Mesothelial cell of epicardium (in vitro differentiated cells): ENCODE measurements at places on chromosomes 3 and 15. TPM values are rescaled to one million over a fixed set of nuclear protein-coding genes. Genes with fewer than 3 reads are reported as not detected.

The SAMMSON gene
- total RNA-seq: not detected in 3 replicates

The CSPG5 gene
- 0.84 to 1.1 TPM (median 1.1 TPM) in 3 replicates for total RNA-seq

- H3K36me3 ChIP-seq: no peaks in the 10 kb centered on the region
- H3K4me3 ChIP-seq: no peak overlapping the region
- no peak for DNase-seq
- peaks cover 13% of the 10 kb centered on the region for H3K4me1 ChIP-seq
- H3K27me3 ChIP-seq: peaks cover 6% of the 10 kb centered on the region
- no peak overlapping the region for H3K27ac ChIP-seq
These were observed 408.9 kb upstream of the WNT5A start for GRCh38 chr3:55895897-55896566.

- H3K4me1 ChIP-seq: peaks cover 12% of the 10 kb centered on the region
- H3K27ac ChIP-seq: no peak overlapping the region
- no peak overlapping the region for H3K4me3 ChIP-seq
- no peaks in the 10 kb centered on the region for H3K36me3 ChIP-seq
These were observed 128.6 kb downstream of the MYLK start for GRCh38 chr3:123755501-123755900.

DNA sequence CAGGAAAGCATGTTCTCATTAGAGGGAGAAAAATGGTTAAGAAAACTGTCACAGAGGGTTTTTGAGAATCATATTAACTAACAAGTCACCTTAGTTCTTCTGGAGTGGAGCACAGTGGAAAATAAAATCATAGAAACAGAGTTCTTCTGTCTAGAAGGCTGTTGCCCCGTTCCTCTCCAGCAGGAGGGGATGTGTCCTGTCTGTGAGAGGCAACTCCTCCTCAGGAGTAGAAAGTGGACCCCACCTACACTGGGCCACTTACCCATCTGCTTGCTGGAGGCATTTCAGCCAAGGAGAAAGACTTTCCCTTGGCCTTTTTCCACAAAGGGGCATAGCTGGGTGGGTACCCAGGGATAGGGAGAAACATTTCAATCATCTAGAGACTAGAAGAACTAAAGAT, 106.6 kb downstream of the SSR3 start:
- DNase-seq: no peak
- no peaks in the 10 kb centered on the region for H3K36me3 ChIP-seq
- H3K4me3 ChIP-seq: no peak overlapping the region
- H3K27ac ChIP-seq: no peak overlapping the region

- H3K4me3 ChIP-seq: no peak overlapping the region
- no peaks in the 10 kb centered on the region for H3K27me3 ChIP-seq
- H3K36me3 ChIP-seq: peaks cover 29% of the 10 kb centered on the region
- no peak for DNase-seq
- H3K27ac ChIP-seq: no peak overlapping the region
These were observed 47.7 kb downstream of the PXYLP1 start for GRCh38 chr3:141279077-141279967.

DNA sequence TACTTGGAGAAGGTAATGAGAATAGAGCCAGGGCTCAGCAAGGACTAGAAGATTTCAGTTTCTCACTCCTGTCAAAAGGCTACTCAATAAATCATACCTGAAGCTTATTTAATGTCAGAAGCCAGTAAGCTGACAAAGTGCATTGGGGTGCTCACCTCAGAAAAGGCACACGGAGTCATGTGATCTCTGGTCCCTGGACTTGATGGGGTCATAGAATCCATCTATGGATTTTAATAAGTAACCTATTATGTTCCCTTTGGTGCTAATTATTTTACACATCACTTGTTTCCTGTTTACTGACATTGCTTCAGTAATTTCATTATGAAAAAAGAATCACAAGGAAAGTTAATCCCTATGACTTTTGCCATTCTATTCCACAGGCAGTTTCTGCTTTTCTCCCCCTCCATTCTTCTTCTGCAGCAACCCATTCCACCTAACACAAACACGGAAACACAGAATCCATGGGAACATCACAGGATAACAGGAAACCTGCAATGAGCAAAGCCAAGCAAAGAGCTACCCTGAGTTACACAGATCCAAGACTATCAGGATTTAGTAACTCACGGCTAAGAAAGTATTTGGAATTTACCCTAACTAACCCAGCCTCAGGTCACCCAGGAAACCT, 159.6 kb downstream of the MEIS2 start:
- peaks cover 55% of the 10 kb centered on the region for H3K4me1 ChIP-seq
- no peak overlapping the region for H3K4me3 ChIP-seq
- peaks cover 40% of the 10 kb centered on the region for H3K36me3 ChIP-seq
- no peaks in the 10 kb centered on the region for H3K27me3 ChIP-seq
